ENCODE measurements at places on chromosomes 2 and 18.

GRCh38 chr2:227822416-227823003 lies 8.9 kb downstream of the CCL20 start:
- no peak for DNase-seq

DNA sequence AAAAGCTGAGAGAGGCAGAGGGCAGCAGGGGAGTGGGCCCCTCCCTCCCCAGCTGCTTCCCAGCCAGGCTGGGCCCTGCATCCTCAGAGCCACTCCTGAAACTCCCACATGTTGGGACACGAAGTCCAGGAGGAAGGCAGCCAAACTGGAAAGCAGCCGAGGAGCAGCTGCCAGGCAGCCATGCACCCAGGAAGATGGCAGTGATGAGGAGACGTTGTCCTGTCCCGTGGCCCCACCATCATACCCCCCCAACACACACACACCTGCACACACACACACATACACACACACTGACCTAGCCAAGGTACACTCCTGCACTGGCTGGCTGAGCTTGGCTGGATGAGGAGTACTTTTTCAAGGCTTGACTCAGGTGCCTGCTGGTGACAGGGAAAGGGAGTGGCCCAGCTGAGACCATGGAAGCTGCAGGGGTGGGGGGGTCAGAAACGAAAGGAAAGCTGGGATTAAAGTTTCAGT lies 106.0 kb downstream of the CYP26B1 start:
- DNase-seq, result no peak

GRCh38 chr2:24365051-24365450 lies 4.7 kb upstream of the ITSN2 start:
- no peak for DNase-seq

- no peak for DNase-seq
Measured at GRCh38 chr2:1088192-1088860, 137.7 kb downstream of the SNTG2 start.

GRCh38 chr2:64104933-64105332 lies 39.3 kb downstream of the PELI1 start:
- no peak for DNase-seq

All from stromal cell of bone marrow (primary cell).